ENCODE measurements at places on chromosomes 5 and 9.

- no peak for DNase-seq
These were observed 49.7 kb downstream of the PRDM6 start for GRCh38 chr5:123138774-123139173.

DNA sequence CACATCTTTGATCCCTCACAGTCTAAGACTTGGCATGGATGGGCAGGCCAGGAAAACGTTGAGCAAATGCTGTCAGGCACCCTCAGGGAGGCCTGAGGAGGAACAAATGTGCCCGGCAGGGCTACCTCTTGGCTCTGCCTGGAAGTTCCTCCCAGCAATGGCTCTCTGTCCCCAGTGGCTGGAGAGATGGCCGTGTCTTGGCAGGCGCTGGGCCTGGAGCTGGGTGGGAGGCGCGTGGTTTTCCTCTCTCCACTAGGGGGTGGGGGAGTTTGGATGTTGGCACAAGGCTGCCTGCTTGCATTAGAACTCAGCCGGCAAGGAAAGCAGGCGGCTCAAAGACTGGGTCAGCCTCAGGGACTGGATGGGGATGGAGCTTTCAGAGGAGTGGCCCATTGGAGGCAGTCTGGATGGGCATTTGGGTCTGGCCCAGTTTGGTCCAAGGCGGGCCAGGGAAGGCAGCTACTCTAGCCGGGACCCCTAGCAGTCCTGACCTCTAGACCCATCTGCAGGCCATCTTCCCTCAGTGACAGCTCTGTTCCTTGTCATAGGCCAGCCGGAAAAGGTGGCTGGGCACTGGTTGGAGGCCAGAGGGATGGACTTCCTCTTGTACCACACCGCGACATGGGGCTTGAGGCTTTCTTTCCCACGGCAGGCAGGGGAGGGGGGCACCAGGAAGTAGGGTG lies 68.2 kb upstream of the STC2 start:
- no peak for DNase-seq

GRCh38 chr5:157860898-157861890 lies 2.2 kb upstream of the CLINT1 start:
- no peak for DNase-seq

DNA sequence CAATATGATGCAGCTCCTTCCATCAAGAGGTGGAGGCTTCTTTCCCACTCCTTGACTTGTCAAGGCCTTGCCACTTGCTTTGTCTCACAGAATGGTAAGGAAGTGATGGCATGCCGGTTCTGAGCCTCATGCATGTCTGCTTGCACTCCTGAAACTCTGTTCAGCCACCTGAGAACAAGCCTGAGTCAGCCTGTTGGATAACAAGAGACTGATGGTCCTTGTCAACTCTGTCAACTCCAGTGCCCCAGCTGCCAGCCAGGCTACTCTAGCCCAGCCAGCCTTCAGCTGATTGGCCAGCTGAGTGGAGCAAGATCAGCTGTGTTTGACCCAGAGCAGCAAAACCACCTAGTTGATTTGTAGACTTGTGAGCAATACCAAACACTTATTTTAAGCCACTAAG lies 4.4 kb upstream of the TENT4A start:
- no peak for DNase-seq

DNA sequence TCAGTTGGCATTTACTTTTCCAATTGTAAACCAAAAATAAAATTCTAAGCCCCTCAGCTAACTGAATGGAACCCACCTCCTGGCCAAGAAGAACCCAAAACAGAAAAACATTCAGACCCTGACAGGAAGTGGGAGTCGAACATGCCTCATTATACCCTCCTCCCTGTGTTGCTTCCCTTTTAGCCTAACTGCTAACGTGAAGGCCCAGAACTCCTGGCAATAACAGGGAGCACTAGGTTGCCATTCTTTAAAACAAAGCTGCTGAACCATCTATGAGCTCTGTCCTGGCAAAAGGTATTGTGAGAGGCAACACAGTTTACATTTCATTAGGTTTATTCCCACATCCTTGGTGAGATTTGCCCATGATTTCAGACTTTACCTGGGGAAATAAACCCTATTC lies 481.4 kb downstream of the CHSY3 start:
- no peak for DNase-seq

- DNase-seq: peak; percentile 42
These were observed 20.8 kb downstream of the SV2C start for GRCh38 chr5:76104027-76104426.

DNA sequence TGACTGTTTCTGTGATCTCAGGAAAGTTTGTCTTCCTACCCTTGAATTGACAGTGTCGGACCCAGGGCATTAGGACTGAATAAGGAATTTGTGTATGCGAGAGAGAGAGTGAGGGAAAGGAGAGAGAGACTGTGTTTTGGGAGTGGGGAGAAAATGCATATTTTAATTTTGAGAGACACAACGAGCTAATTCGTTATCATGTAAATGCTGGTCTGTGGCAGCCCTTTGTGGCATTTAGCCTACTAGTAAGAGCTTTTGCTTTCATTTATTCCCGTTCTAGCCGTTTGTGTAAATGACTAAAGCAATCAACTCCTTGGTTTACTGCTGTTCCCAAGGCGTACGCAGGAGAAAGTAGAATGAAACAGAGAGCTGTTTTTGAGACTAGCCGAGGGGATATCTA lies 79.8 kb upstream of the MAMDC2 start:
- no peak for DNase-seq

- no peak for DNase-seq
These were observed 18.6 kb upstream of the ANKRD18A start for GRCh38 chr9:38638881-38639576.

GRCh38 chr9:83456226-83456625 lies 82.0 kb downstream of the FRMD3 start:
- no peak for DNase-seq

DNA sequence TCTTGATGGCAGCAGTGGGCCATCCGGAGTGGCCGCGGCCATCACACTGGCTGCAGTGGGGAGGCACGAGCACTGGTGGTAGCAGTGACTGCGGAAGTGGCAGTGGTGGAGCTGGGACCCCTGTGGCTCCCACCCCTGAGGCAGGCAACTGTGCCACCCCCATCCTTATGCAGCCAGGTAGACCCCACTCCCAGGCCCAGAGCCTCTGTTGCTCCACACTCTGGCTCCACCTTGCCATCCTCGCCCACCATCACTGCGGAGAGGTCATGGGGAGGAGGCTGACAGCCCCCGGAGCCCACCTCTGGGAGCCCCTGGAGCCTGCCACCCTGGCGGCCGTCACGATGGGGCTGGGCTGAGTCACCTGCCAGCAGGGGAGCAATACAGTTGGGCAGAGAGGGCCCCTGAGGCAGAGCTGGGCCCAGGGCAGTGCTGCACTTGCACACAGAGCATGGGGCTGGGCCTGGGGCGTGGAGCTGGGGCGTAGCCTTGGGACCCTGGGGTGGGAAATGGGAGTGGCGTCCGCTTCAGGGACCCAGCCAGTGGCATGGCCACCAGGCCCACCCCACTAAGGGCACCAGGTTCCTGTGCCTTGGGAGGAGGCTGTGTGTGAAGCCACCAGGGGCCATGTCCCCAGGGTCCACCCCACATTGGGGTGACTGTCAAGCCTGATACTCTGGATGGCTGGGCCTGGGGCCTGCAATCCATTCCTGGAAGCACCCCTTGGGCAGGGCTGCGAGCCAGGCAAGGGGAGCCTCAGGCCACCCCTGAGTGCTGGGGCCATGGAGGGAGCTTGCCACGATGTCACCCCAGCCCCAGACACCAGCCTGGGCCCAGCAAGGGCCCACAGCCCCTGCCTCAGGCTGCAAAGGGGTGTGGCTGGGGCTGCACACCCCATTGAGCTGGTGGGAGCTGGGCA lies 7.7 kb downstream of the AMBP start:
- DNase-seq: no peak

GRCh38 chr9:79263628-79264027 lies 308.1 kb upstream of the TLE4 start:
- DNase-seq: no peak

- no peak for DNase-seq
These were observed 15.7 kb upstream of the SLC1A3 start for GRCh38 chr5:36590513-36591286.

- no peak for DNase-seq
These were observed at the start of gene OCLN for GRCh38 chr5:69492391-69492922. TSS of gene OCLN (plus strand) at chr5:69492790. CDS start at chr5:69504245, 11,455 bp downstream.

DNA sequence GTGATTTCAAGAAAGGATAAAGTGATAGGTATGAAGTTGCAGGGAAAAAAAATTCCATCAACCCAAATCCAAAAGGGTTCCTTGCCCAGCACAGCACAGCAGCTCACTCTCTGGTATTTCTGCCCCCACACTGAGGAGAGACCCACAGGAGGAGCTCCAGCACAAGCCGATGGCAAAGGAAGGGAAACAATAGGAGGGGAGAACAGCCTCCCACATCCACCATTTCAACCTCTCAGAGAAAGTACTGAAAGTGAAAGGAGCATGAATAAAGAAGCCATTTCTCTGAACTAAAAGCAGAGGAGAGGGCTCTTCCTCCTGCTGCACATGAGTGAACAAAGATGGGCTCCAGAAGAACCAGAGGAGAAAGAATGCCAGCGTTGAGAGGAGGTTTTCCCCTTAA lies 54.9 kb upstream of the ZSWIM6 start:
- peak; percentile 65 for DNase-seq

- no peak for DNase-seq
These were observed 50.0 kb downstream of the DAPK1 start for GRCh38 chr9:87547671-87548081.

GRCh38 chr5:88836195-88836838 lies 46.7 kb downstream of the MEF2C start:
- no peak for DNase-seq

- peak; percentile 48 for DNase-seq
These were observed 372.0 kb upstream of the KIF2A start for GRCh38 chr5:61933787-61934626.

DNA sequence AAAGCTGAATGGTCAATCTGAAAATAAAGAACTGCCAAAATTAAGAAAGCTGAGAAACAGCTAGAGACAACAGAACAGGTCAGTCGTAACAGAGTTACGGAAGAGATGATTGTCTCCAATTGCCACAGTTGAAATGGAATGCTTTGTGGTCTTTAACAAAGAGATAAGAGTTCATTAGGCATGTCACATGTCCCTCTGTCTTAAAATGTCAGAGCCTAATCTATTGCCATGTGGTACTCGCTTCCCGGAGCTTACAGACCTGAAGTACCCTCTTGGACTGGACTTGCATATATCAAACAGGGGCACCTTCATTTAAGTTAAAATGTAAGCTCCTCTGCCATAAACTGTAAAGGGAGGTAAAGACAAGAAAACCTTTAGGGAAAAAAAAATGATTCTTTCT lies 19.7 kb downstream of the TTC39B start:
- no peak for DNase-seq

DNA sequence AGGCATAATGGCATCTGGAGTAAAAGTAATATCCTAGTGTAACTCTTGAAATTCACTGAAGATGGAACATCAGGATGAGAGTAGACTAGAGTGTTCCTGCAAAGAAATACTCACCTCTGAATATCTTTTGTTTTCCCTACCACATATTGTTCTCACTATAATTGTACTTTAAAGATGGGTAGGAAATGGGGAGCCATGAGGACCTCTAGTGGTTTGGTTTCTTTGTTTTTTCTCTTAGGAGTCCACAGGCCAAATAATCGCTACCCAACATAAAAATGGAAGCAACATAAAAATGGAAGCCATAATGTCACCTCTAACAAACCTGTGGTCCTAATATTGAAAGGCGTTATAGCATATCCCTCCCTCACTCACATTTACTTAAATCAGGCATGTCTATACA lies 2375.8 kb downstream of the MAT2B start:
- DNase-seq: no peak

DNA sequence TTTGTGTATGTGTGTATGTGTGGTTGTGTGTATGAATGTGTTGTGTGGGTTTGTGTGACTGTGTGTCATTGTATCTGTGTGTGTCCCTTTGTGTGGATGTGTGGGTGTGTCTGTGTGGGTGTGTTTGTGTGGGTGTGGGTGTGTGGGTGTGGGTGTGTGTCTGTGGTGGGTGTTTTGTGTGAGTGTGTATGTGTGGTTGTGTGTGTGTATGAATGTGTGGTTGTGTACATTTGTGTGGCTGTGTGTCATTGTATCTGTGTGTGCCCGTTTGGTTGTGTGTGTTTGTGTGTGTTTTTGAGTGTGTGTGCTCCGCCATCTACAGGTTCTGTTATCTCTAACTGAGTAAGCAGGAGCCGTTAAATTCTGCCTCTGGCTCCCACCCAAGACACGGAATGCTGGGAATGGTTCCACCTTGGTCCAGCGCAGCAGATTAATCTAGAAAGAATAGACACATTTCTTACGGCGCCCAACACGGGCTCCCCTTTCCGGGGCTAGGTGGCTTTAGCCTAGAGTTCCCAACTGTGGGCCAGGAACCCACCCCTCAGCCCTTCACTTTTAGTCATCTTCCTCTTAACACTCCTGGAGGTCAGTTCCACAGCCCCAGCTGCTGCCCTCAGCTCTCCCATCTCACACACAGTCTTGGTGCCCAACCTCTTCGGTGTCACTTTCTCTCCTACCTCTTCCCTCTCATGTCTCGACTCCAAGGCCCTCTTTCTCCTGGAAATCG lies 197.1 kb downstream of the TTLL11 start:
- no peak for DNase-seq

GRCh38 chr9:101674165-101674564 lies 64.3 kb downstream of the GRIN3A start:
- no peak for DNase-seq

GRCh38 chr9:16282216-16282615 lies 588.3 kb downstream of the BNC2 start:
- DNase-seq: no peak

DNA sequence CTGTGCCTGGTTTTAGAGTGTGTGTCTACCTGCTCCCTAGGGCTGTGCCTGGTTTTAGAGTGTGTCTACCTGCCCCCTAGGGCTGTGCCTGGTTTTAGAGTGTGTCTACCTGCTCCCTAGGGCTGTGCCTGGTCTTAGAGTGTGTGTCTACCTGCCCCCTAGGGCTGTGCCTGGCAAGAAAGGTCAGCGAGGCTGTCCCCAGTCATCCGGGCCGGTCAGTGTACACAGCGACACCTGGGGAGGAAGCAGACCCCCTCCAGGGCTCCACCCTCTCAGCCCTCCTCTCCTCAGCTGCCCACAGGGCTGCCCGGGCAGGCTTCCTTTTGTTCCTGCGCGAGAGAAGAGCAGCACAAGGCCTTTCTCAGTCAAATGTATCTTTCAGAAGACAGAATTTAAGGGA lies 4.1 kb downstream of the NRARP start:
- DNase-seq: no peak

GRCh38 chr9:69818750-69819345 lies 1.8 kb upstream of the CFAP95 start:
- DNase-seq: no peak

- DNase-seq: no peak
These were observed 24.0 kb upstream of the OCLN start for GRCh38 chr5:69468631-69469030.

DNA sequence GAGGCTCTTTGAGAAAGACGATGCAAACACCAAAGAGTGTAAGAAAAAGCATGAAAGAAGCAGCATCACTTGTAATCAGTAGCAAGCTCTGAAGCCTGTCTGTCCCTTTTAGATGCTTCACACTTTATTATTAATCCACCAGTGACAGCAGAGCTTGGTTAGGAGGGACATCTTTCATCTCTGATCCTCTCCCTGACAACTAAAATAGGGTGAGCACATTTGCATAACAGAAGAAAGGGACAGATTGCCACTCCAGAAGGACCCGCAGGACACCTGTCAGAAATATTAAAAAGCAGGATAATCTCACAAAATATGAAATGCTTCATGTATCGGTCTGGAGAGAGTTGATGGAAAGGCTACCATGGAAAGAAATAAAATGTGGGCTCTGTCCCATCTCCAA lies 71.4 kb upstream of the MAP1B start:
- no peak for DNase-seq

- peak; percentile 84 for DNase-seq
These were observed 1.4 kb downstream of the ZSWIM6 start for GRCh38 chr5:61333321-61333953.

All from suppressor macrophage treated with lipopolysaccharide for 4 hours (primary cell).